ENCODE measurements at places on chromosomes 2 and 18.

DNA sequence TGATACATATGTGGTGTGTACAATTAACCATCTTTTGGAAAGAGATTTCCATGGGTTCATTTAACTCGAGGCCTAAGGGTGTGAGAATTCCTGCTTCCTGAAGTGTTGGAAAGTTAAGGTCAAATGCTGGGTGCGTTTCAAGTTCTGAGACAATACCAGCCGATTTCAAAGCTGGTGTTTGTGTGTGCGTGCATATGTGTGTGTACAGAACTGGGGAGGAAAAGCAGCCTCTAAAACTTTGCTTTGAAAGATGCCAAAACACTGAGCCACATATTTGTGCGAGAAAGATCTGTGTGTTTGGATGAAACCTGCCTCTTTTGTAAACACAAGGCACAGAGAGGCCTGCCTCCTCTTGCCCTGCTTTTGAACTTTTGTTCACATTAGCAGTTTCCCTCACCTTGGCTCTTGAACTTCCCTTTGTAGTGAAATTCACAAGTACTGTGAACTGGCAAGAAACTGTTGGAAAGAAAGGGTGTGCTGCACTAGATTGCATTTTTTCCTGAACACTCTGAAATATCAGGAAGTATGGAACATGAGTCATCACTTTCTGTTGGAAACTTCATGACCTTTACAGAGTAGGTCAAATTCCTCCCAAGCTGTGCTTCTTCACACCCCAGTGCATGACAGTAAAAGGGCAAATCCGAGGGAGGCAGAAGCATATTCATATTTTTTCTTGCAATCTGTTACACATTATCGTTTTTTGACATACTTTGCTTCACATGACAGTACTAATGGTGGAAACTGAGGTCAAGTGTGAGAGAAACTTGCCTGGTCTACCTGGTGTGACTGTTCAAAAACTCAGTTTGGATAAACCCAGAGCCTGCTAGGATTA is 20.0 kb upstream of the CAVIN2 start:
- no peak for DNase-seq

- DNase-seq, result no peak
These were observed 91.4 kb downstream of the LDLRAD4 start for GRCh38 chr18:13309748-13310670.

- no peak for DNase-seq
These were observed 89.1 kb downstream of the ETAA1 start for GRCh38 chr2:67486041-67486796.

GRCh38 chr2:56008661-56009431 is 85.3 kb upstream of the EFEMP1 start:
- DNase-seq, result no peak

DNA sequence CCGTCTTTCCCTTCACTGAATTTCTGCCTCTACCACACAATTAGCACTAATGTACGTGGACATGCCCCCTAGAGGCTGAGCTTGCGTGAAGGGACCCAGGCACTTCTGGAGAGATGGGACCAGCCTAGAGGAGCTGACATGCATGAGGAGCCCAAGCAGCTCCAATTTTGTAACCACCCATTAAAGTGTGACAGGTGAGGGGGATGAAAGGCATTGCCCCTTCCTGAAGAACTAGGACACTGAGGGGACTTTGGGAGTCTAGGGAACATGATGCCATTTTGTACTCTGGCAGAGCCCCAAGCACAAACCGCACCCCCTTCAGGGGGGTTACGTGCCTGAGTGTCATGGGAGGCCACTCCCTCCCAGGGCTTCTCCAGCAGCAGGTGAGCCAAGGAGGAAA is 63.6 kb downstream of the HNRNPLL start:
- no peak for DNase-seq

- no peak for DNase-seq
These were observed 31.9 kb downstream of the GAD1 start for GRCh38 chr2:170848587-170848986.

All from activated naive CD8-positive, alpha-beta T cell treated with anti-CD3 and anti-CD28 coated beads, Interleukin-2, amount 10 ng/mL, durations not matched to agents 7 days and 5 days (primary cell).